ENCODE measurements at places on chromosomes 12 and 14.

GRCh38 chr14:99612738-99613330 lies 8.8 kb upstream of the CCDC85C start:
- no peak for DNase-seq

- DNase-seq: no peak
These were observed 33.6 kb downstream of the HMGA2 start for GRCh38 chr12:65857840-65858239.

GRCh38 chr14:65958664-65959562 lies 527.3 kb upstream of the CCDC196 start:
- DNase-seq: no peak

DNA sequence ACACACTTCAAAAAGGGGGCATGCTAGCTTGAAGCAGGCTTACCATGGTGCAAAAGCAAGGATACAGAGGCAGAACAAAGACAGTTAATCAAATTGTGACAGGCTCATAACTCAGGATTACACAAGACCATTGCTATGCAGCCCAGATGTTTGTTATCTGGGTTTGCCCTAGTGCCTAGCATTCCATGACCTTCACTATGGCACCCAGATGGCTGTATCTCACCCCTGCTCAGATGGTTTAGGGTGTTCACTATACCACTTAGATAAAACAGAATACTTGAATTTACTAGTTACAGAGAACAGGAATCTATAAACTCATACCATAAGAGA lies 56.2 kb downstream of the SDR9C7 start:
- no peak for DNase-seq

DNA sequence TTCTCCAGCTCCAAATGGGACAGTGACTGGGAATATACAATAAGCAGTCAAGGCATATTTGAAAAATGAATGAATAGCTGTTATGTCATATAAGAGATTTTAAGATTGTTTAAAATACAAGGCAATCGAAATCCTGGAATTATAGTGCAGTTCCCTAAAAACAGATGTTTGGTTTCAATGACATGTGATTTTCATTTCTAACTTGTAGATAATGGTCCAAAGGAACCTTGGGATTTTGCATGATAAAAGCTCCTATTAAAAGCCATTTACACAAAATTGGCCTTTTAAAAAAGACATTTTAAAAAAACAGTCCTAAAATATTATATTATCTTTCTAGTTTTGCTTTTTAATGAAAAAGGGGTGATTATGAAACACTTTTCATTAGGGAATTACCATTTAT lies 905.1 kb downstream of the GALC start:
- DNase-seq: no peak

DNA sequence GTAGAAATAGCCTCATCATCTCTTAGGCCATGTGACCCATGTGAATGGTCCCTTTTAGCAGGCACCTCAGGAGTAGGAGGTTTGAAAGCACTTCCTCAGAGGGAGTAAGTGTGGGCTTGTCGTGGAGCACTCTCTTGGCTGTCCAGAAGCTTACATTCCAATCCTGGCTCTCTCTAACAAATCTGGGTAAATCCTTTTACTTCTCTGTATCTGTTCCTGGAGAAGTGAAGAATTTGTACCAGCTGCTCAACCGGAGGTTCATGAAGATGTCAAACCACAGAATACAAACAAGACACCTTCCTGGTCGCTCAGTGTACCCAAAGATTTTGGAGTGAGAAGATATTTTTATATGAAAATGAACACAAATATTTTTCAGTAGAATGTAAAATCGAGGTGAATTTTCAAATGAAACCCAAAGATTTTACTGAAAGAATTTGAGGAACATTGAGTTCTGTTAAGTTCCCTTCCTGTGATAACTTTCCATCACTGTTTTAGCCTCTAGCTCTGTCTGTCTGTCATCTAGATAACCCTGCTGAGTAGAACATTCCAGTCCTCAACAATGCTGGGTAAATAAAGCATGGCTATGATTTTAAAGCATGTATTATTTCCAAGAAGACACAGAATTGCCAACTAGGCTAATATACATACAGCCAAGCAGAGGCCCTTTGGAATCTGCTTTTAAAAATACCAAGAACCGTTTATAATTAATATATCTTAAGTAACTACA lies 263.9 kb upstream of the RGS6 start:
- no peak for DNase-seq

- no peak for DNase-seq
These were observed 2.3 kb upstream of the ACVRL1 start for GRCh38 chr12:51904951-51905470.

DNA sequence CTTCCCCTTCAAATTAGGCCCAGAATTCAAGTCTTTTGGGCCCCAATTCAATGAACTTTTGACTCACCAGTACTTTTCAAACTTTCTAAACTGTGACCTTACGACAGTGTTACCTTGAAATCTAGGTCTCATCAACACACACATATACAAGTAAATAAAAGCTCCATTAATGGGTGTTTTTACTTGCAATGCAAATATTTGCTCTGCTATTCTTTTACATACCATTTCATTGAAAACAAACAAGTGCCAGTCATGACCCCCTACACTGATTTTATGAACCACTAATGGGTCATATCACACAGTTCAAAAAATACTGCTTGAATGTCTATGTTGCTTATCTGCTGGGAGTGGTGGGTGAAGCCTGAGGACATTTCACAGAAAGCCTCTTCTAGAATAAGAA lies 9.1 kb upstream of the NR1H4 start:
- DNase-seq: no peak

DNA sequence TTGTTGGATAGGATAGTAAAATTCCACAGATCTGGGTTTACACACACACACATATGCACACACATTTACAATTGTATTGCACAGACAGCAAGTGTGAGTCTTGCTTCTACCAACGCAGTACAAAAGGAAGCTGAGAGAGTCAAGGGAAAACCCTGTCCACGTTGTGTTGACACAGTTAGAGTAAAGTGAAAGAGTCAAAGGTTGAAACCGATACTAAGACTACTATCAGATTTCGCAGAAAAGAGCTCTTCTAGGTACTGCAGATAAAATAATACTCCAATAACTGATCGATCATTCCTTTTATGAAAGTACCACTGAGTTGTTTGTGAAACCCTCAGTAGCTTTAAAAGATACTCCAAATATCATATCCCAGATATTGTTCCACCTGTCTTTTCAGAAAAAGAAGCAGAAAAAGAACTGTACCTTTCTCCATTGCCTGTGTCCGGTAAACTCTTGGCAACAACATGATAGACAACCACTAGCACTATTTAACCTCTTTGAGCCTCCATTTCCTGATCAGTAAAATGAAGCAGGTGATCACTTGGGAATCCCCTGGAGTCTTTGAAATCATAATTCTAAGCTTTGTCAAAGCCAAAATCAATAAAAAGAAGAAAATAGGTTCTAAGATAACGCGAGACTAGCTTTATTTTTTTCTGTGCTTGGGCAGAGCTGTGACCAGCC lies 224.6 kb upstream of the FOXN3 start:
- no peak for DNase-seq

GRCh38 chr12:71162832-71163763 lies 5.3 kb upstream of the TSPAN8 start:
- no peak for DNase-seq

DNA sequence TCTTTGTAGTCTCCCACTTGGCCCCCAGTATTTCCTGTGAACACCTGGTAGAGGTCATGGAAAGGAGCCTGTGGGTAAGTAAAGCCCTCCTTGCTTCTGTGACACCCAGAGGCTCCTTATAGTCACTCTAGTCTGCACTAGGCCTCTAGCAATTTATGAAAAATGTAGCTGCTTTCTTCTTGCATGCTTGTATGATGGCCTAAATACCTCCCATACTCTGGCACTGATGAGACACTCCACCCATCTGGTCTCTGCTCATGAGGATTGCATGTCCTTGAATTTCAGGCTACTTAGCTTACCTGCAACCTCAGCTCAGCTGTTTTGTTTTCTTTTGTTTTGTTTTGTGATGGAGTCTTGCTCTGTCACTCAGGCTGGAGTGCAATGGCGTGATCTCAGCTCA lies 4.6 kb upstream of the A2ML1 start:
- DNase-seq: no peak

DNA sequence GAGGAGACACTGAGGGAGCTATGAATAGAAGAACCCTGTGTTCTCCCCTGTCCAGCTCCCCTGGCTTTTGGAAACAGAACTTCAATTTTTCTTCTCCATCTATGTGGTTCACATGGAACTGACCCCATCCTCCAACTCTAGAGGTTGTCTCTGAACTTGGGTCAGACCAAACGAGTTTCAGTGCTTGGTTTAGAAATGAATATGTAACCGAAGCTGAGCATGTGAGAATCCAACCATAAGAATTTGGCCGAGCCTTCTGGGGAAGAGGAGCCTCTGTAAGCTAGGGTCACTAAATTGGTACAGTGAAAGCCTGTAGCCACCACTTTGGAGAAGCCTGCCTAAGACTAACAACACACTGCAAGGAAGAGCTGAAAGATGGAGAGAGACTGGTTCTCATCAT lies 464.4 kb downstream of the ZFP36L1 start:
- no peak for DNase-seq

GRCh38 chr14:95505030-95505589 lies 11.3 kb downstream of the SYNE3 start:
- DNase-seq: no peak

GRCh38 chr12:26801486-26801885 lies 31.5 kb downstream of the ITPR2 start:
- DNase-seq: no peak
